Fibroblast of mammary gland (primary cell): ENCODE measurements at places on chromosomes 11 and 22.
A peak's percentile ranks its signal among the peaks of the same experiment; 100 is the strongest.

DNA sequence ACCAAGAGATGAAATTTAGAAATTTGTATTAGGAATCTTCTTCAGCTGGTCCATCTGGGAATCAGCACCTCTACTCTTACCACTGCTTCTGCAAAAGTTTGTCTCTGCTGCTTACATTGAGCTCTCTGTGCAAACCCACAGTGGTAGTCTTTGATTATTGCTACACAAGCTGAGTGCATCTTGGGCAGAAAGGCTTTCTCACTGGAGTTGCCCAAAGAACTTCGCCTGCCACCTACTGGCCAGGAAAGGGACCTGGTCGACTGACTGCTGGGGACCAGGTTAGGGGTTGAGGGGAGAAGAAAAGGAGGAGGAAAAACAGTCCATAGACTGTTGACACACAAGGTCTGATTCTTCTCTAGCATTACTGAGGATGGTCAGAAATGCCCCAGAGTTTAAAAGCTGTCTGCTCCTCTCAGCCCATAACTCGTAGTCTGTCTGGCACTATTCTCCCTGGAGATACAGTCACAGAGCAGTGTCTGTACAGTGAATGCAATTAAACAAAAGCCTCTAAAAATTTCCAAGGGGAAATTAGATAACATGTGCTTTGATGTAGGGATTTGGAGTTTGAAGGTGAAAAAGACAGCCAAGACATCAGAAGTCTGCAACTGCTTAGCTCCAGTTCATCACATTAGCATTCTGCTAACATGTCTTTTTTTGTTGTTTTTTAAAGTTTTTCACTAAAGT, 215.0 kb upstream of the CTSC start:
- peak; percentile 69 for DNase-seq

DNA sequence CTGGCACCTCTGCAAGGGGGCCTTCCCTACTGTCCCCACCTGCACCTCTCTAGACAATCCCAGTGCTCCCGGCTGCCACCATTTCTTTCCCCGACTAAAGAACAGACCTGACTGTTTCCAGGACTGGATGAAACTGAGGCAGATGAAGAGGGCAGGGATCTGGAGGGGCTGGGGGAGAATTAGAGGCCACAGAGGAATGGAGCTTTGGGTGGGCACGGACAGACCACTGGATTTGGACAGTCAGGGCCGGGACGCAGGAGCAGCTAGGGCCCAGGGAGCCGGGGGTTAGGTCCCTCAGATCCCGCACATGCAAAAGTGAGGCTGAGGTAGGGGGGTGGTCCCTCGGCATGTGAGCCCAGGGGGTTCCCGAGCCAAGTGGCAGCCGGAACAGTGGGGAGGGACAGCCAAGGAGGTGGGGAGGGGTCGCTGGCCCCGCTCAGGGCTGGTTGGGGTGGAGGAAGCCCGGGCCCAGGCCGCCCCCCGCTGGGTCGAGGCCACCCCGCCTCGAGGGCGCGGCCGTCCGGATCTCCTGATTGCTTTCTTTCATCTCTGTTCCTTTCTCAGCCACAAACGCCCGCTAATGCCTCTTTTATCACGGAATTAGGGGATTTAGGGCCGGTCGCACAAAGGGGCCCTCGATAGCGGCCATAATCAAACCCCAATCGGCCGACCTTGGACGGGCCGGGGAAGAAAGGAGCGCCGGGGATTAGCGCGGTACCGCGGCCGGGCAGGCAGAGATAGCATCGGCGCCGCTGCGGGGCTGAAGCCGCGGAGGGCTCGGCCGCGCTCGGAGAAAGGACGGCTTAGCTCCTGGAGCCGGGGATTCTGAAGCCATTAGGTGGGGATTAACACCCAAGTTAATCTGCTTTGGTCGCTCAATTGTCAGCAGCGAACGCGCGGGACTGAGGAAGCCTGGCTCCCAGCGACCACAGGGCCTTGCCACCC, 9.3 kb downstream of the SLC25A1 start:
- DNase-seq = no peak

DNA sequence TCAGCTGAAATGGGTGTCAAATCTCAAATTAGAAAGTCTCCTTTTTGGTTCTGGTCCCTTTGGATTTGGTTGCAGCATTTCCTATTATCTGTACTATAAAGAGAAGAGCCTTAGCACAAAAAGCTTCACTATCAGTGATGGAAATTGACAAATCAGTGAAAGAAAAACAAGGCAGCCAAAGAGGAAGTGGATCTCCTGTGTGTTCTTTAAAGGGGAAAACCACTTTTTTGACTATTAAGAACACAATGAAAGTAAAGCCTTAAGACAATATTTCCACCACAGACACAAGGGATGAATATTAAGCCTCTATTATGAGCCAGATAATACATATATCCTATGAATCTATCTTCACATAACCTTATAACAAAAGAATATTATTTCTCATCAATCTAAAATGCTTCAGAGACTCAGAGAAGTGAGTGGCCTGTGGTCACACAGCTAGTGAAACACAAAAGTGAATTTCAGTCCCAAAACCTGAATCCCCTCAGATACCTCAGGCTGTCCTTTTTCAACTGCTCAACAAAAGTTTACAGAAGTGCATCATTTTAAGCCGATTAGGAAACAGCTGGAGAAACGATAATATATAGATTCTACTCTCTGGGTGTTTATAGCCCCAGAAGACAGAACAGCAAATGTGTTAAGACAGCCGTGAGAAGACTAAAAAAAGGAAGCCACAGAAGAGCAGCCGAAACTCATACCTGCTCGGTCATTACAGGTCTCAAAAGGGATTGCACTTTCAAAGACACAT, 24.4 kb upstream of the FSHB start:
- no peak for DNase-seq

DNA sequence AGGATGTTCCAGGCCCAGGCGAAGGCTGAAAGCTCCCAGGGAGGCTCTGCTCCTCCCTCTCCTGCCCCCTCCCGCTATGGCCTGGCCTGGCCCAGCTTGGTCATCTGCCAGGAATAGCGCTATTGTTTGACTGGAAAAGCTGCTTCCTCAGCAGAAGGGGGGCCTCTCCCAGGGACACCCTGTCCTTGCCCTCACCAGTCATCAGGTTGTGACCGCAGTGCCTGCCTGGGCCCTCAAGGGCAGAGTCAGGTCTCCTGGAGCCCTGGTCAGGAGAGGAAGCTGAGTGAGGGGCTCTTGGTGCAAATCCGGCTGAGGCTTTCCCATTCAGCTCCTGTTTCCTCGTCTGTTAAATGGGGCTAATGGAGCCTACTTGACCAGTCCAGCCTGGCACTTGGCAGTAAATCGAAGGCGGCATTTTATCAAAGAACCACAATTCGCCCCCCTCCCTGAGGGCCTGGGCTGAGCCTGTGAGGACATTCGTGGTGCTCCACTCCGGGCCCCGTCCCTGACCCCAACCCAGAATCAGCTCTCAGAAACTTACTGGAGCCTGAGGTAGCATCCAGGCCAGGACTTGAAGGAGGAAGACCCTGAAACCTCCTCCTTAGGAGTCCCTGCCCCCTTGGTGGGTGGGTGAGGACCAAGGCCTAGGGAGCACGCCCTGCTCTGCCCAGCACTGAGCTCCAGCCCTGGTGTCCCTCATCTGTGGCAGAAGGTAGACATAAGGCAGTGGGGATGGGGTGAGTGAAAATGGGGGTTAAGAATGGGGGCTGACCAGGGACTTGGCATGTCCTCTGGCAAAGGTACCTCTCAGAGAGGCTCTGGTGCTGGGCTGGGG, 2.0 kb upstream of the CASTOR1 start:
- DNase-seq = peak; percentile 67

DNA sequence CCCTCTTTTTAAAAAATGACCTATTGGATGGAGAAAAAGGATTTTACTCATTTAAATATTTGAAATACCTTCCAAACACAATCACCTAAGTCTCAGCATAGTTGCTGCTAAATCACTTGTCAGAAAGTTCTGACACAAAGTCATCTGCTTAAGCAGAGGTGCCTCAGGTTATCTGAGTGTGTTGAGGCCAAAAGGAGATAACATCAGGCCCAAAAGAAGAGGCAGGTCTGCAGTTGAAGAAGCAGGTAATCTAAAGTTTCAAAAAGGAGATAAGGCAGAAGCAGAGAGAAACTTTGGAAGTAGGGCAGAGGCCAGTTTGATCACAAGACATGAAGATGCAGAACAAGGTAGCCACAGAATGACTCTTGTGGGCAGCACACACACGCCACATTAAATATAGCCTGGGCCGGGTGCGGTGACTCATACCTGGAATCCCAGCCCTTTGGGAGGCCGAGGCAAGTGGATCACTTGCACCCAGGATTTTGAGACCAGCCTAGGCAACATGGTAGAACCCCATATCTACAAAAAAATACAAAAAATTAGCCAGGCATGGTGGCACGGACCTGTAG, 175.7 kb upstream of the API5 start:
- no peak for DNase-seq

DNA sequence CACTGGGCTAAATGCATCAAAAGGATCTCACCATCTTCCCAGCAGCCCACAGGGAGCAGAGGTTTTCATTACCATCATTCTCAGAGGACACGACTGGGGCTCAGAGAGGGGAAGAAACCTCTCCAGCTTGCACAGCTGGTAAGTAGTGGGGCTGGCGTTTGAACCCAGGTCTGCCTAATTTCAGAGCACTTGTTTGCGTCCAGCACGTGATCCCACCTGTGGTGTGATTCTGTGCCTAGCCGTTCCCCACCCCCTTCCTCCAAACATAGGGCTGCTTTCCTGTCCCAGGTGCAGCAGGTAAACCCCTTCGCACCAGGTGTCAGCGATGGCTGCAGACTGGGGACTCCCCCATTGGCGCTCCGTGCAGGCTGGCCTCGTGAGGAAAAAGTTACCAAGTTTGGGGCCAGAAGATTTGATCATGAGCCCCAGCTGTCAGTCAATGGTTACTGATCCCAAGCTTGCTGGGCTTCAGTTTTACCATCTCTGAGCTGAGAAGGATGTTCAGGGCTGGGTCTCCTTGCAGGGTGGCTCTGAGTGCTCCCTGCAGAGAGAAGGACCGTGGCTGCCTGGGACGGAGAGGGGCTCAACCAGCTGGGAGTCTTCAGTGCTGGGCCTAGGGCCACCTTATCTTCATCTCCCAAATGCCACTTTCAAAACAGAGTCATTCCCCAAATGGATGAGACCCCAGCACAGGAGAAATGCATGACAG, 445.6 kb downstream of the TBC1D22A start:
- DNase-seq = no peak

GRCh38 chr11:109972181-109972715, 120.9 kb upstream of the ZC3H12C start:
- no peak for DNase-seq

- DNase-seq = no peak
Observed at GRCh38 chr22:29203488-29204454, 1.9 kb upstream of the EMID1 start.

GRCh38 chr22:48357961-48358360, 1469.7 kb downstream of the BRD1 start:
- no peak for DNase-seq

- no peak for DNase-seq
Observed at GRCh38 chr11:121310908-121311307, 18.3 kb downstream of the SC5D start.

GRCh38 chr11:35712533-35712932, 50.0 kb downstream of the TRIM44 start:
- no peak for DNase-seq

DNA sequence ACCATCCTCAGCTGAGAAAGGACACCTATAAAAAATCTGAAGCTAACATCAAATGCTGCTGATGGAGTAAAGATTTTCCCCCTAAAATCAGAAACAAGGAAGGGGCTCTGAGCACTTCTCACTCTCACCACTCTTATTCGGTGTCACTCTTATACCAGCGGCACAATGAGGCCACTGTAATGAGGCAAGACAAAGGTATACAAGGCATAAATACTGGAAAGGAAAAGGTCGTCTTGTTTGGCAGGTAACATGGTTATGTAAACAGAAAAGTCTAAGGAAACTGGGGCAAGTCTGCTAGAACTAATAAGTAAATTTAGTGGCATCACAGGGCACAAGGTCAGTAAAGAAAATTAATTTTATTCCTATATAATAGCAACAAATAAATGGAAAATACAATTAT, 8.1 kb upstream of the MOB2 start:
- no peak for DNase-seq

DNA sequence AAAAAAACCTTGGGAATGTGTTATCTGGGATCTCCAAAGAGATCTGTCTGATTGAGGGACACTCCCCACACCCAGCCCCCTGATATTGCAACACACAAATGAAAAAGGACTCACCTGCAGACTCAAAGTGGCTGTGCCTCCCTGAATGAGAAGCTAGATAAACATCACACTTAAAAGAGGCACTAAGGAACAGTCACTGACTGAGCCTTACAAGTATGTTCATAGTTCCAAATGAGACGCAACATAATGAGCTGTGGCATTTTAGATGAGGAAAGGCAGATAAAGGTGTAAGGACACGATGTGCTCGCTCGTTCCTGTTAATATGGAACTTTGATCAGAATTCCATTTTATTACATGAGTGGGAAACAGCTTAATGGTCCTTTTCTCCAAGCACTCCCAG, 21.0 kb upstream of the CFAP300 start:
- DNase-seq = no peak

DNA sequence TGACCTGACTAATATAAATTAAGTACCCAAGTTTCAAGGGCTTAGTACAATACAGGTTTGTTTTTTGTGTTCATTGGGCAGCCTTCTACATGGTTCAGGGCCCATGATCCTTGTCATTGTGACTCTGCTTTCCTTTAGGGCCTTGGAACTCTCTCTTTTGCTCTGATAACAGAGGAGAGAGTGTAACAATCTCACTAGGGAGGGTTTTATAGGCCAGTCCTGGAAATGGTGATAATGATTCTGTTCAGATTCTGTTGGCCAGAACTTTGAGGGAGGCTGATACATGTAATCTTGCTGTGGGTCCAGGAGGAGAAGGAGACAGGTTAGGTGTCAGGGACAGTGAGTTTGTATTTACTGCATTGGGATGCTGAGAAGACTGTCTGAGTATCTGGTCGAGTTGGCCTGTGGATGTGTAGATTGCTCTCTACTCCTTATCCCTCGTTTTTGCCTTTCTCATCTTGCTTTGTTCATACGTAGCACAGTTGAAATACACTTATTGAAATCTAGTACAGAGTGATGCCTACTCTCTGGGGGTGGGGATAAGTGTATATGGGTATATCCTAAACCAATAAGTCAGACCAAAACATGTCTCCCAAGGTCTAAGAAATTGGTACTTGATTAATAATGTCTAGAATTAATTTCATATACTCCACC, 37.5 kb upstream of the HEPHL1 start:
- no peak for DNase-seq
